Stimulated activated CD8-positive, alpha-beta memory T cell treated with anti-CD3 and anti-CD28 coated beads, Interleukin-7, amount 100 ng/mL, for 1 hour (primary cell): ENCODE measurements at places on chromosomes 12 and 14.

GRCh38 chr14:23939607-23940326 is 13.8 kb upstream of the DHRS4 start:
- no peak for DNase-seq

GRCh38 chr12:114391088-114391487 is 14.9 kb downstream of the TBX5 start:
- no peak for DNase-seq

- DNase-seq = peak; percentile 47
These were observed at the start of gene CD69 for GRCh38 chr12:9760699-9761418. Gene CD69, minus strand, starts transcription at chr12:9760901. Its CDS starts 81 bp downstream, at chr12:9760820.

DNA sequence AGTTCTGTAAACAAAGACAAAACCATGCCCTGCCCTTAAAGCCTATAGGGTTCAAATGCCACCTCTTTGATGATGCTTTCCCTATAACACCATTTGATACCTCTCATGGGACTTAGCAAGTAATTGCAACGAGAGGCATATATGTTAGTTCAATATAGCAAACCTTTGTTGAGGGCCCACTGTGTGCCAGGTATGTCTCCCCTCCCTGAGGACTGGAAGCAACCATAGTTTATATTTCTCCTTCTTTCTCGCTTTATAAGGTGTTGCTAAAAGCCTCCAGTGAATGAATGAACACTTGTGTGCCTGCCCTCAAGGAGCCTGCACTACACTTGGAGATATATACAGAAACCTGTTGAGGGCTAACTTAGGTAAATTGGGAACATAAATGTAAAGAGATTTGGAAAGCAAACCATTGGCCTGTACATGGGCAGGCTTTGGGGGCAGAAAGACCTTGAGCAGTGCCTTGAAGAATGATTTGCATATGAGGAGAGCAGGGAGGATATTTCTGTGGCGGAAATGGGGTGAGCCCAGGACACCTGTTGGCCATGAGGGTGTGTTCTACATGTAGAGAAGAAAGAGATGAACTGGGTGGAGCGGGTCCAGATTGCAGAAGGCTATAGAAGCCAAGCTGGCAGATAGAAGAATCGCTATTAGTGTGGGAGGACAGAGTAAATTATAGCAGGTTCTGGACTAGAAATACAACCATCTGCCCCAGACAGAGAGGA is 1.8 kb upstream of the CKAP4 start:
- no peak for DNase-seq

GRCh38 chr12:22610131-22610530 is 14.8 kb upstream of the ETNK1 start:
- no peak for DNase-seq

DNA sequence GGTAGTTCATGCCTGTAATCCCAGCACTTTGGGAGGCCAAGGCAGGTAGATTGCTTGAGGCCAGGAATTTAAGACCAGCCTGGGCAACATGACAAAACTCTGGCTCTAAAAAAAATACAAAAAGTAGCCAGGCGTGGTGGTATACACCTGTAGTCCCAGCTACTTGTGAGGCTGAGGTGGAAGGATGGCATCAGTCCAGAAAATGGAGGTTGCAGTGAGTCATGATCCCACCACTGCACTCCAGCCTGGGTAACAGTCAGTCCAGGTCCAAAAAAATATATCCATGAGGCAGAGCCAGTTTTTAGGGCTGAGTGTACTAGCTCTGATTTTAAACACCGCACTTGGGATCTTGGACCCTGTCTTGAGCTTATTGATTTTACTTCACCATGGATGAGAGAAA is 30.6 kb upstream of the FICD start:
- no peak for DNase-seq

DNA sequence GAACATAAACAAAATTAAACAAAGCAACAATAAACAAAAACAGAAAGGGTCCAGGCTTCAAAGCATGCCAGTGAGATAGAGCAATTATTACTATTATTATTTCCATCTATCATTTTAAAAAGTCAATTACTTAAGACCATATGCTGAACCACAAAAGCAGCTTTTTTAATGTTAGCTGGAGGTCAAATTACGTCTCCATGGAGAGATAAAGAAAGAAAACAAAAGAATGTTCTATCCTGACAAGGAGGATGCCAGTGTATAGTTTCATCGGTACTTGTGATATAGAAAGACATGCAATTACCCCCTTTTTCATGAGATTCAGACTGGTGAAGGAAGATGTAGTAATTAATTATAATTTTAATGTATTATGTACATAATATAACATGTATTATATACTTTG is 81.6 kb upstream of the DCN start:
- DNase-seq = no peak

- no peak for DNase-seq
These were observed 61.0 kb downstream of the CPM start for GRCh38 chr12:68871921-68872320.

DNA sequence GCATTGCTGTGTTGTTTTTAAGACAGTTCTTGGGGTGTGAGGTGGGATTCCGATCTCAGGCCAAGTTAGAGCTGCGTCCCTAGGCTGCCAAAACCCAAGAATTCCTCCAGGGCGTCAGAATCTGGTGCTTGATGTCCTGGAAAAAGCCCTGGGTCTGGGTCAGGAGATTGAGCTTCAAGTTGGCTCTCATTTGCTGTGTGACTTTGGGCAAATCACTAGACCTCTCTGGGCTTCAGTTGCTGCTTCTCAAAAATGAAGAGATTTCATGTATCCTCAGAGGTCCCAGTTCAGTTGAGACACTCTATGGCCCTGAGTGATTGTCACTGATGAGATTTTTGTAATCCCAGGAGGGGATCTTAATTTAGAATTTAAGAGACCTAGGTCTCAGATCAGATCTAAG is 1.9 kb downstream of the WSCD2 start:
- DNase-seq = no peak

DNA sequence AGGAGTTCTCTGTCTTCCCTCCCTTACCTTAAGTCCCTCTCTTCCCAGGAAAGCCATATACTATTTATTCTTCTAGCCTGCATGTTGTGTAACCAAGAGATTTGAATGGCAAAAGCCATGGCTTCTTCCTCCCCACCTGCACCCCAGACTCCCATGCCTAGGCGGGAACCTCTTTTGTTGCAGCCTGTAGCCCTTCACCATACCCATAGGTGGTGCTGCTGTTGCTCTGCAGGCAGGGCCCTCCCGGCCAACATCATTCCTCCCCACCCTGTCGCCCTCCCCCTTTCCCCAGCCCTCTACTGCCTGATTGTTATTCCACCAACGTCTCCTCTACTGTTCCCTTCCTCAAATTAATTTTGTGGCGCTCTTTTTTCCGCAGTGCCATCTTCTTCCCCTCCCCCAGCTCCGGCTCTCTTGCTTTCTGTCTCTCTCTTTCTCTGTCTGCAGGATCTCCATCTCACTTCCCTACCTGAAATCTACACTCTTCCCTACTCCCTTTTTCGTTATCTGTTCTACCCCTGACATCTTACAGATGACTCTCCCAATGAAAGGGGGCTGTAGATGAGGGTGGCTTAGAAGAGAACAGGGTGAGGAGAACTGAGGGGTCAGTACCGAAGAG is 13.8 kb downstream of the NGDN start:
- no peak for DNase-seq

- no peak for DNase-seq
These were observed 115.6 kb downstream of the SLC38A4 start for GRCh38 chr12:46710125-46710743.

GRCh38 chr12:107436376-107436775 is 249.2 kb upstream of the PWP1 start:
- DNase-seq = no peak

DNA sequence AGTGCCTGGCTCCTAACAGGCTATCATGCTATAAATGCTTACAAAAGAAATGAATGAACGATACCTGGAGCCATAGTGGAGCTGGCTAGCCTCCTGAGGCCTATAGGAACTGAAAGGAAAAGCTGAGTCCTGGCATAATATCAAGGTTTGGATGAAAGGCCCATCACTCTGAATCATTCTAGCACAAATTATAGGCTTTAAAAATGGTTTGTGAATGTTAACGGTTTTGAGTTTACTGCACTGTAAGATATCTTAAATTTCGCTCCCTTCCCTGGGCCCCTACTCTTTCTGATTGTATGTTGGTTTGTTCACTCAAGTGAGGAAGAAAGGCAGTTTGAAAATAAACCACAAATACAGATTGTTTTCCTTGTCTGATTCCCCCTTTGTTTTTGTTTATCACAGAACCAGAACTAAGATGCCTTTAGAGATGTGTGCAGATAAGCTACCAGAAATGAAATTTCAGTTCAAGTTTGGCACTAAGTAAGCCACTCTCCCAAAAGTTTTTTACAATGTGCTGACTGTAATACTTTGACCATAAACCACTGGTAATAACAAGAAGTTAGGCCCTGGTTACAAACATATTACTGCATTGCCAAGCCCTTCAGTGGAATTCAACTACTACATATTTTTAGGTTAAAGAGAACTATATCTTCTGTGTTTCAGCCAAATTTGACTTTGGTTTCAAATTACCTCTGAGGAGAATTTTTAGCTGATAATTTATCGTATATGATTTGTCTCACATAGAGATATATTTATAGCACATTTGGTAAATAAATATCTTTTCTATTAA is 89.5 kb downstream of the ALX1 start:
- no peak for DNase-seq

DNA sequence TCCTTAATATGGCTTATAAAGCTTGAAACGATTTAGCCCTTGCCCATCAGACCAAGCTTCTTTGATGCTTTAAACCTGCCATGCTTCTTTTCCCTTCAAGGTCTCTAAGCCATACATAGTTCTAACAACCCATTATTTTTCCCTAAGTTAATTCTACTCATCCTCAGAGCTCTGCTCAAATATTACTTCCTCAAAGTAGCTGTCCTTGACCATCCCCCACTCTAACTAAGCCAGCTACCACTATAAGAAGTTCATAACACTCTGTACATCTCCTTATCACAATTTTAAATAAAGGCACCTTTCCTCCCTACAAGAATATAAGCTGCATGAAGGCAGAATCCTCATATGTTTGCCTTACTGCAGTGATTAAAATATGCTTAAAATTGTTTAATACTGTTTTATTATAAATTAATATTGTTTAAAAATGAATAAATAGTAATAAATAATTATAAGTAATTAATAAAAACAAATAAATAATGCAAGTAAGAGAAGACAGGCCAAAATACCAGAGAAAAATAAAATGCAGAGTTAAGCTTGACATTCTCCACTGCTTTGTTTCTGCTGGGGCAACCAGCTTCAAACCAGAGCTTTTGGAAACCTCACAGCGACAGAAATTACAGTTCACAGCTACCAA is 76.8 kb downstream of the NUMB start:
- no peak for DNase-seq

GRCh38 chr14:76525106-76525821 is 149.3 kb downstream of the ESRRB start:
- DNase-seq = no peak

GRCh38 chr12:114311974-114312373 is 94.0 kb downstream of the TBX5 start:
- no peak for DNase-seq

DNA sequence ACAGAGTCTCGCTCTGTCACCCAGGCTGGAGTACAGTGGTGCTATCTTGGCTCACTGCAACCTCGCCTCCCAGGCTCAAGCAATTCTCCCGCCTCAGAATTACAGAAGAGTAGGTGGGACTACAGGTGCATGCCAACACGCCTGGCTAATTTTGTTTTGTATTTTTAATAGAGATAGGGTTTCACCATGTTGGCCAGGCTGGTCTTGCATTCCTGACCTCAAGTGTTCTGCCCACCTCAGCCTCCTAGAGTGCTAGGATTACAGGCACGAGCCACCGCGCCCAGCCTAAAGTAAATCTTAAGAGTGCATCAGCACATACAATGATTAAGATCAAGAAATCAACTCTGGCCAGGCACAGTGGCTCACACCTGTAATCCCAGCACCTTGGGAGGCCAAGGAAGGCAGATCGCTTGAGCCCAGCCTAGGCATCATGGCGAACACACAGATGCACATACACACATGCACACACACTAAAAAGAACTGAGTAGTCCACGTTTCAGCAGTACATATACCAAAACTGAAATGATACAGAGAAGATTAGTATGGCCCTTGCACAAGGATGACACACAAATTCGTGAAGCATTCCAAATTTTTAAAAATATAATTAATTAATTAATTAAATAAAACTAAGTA is 65.0 kb downstream of the HECTD1 start:
- DNase-seq = no peak

GRCh38 chr14:71588576-71589215 is 343.5 kb upstream of the RGS6 start:
- DNase-seq = no peak

DNA sequence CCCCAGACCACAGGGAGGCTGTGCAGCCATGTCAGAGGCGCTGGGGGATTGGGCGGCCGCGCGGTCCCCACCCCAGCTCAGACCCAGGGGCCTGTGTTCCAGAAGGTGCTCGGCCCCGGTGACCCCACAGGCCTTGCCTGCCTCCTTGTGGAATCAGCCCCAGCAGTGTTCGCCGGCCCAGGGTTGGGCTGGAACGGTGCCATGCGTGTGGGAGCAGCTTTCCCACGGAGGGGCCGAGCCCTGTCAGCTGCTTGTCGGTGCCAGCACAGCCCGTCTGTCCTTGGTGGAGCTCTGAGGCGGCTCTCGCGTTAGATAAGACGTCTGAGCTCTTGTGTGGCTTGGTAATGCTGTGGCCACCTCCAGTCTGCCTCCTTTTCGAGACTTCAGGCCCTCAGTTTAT is 8.5 kb downstream of the ZFYVE21 start:
- DNase-seq = no peak

- DNase-seq = no peak
These were observed 109.4 kb upstream of the GARIN2 start for GRCh38 chr14:67079846-67080245.

GRCh38 chr14:103862393-103862782 is 15.0 kb upstream of the PPP1R13B start:
- DNase-seq = no peak

- DNase-seq = no peak
These were observed 186.6 kb upstream of the BCL2L14 start for GRCh38 chr12:11884116-11884515.

- DNase-seq = no peak
These were observed 25.9 kb downstream of the SPX start for GRCh38 chr12:21551841-21552465.

GRCh38 chr14:93245764-93246420 is 38.8 kb downstream of the UBR7 start:
- DNase-seq = no peak

DNA sequence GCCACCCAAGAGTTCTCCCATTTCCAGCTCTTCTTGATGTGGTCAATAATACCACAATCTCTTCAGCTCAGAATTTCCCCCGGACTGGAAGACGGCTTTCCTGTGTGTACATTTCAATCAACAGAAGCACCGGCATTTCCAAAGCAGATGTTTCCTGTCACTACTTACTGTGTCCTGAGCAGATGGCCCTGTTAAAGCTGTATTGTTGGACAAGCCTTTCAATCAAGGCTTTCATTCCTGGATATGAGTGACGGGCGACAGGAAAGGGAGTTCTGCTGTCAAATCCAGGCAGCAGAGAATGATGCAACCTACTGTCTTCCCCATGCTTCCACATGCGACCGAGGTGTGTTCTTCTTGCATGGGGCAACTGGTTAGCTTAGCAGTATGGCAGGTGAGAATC is 76.4 kb upstream of the CCDC60 start:
- no peak for DNase-seq

DNA sequence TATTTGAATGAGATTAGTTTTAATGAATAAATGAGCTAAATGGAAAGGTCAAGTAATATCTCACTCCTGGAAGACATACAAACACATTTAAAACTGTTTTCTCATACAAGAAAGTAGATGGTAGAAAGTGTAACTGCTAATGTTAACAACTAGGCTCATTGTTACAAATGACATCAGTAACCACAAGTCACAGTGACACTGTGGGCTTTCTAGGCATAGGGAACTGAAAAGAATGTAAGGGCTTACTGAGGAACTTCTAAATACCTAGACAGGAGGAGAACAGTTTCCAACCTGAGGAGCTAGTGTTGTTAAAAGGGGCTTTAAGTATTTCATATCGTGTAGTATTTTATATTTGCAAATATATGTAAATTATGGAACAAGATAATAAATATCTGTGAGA is 17.5 kb upstream of the ERGIC2 start:
- no peak for DNase-seq
